Activated CD4-positive, alpha-beta T cell treated with anti-CD3 and anti-CD28 coated beads, Interleukin-2, Interleukin-6, amounts not matched to agents 100 ng/mL and 50 ng/mL, durations not matched to agents 16 hours and 8 hours (primary cell): ENCODE measurements at places on chromosomes 13 and 19.

DNA sequence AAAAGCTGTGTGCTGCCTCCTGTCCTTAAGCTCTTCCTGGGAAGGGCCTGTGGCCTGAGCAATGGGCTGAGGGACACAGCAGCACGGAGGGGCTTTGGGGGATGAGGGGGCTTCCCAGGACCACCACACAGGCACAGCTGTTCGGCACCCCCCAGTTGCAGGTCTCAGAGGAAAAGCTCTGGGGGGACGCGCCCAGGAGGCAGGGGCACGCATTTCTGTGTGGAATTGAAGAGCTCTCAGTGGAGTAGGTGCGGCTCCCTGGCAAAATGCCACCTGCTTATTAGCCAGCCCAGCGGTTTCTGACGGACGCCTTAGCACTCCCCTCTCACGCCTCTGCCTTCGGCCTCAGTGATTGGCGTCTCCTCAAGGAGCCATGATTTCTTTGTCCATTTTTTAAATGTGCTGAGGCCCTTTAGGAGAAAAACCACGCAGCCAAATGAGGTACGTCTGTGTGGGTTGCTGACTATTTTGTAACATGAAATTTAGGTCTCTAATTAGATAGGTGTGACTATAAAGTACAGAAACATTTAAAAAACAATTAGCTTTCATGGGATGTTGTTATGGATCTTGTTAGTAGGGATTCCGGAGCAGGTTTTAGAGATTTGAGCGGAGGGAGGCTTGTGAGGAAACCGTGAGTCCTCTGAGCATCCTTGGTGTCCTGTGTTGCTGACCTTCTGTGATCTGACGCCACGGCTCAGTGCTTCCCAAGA lies 4.0 kb downstream of the MCF2L start:
- DNase-seq: no peak

- DNase-seq: no peak
These were observed 29.2 kb downstream of the TUBA3C start for GRCh38 chr13:19152403-19152802.

- peak; percentile 27 for DNase-seq
These were observed 1.1 kb upstream of the PSMC4 start for GRCh38 chr19:39969681-39970424.

- no peak for DNase-seq
These were observed 36.2 kb downstream of the RFX2 start for GRCh38 chr19:6073858-6074708.

DNA sequence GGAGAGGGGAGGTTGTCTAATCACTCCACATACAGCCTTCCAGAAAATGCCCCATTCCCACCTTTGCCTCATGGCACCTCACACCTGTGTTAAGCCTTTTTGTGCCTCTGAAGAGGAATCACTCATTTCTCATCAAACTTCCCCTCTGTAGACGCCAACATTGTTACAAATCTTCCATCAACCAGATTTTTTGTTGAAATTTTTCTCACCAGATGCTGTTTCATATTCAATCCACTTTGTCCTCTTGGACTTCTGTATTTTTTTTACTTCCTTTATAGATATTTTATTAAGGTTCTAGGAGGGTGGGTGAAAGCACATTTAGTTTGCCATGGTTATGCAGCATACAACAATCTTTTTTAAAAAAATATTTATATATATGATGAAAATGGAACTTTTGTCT lies 74.0 kb downstream of the RUBCNL start:
- DNase-seq: no peak

DNA sequence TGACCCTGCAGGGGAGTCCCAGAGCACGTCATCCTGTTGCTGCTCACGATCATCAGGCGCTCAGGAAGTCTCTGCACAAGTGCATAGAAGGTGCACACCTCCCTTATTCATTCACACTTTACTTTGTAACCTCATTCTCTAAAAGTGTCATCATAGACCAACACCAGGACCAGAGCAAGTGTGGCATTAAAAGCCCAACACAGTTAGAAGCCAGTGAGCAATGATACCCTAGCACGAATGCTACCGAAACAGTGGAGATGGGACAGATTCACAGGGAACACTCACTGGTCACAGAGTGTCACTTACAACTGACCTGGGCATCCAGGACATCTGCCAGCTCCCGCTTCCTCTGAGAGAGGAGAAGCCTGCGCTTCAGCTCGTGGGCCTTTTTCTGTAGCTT lies 17.0 kb downstream of the HAUS8 start:
- no peak for DNase-seq

DNA sequence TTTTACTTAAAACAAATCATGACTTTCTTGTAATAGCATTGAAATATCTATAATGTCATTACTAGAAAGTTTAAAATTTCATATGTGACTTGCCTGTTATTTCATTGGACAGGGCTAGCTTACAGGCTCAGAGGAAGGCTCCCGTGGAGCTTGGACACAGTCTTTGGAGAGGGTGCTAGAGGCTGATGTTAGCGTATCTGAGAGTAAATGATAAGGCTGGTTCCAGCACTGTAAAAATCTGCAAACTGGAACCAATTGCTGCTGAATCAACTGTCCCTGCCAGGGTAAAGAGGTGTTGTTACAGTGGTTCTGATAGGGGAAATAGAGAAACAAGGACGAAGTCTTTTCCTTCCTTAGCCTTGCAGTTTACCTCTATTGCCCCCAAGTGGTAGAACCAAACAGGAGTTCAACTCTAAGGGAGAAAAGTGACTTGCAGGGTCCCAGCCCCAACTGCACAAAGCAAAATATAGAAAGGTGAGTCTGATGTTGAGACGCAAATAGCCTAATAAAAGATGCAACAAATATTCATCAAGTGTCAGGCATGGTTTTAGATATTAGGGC lies 901.7 kb downstream of the DIAPH3 start:
- DNase-seq: no peak

DNA sequence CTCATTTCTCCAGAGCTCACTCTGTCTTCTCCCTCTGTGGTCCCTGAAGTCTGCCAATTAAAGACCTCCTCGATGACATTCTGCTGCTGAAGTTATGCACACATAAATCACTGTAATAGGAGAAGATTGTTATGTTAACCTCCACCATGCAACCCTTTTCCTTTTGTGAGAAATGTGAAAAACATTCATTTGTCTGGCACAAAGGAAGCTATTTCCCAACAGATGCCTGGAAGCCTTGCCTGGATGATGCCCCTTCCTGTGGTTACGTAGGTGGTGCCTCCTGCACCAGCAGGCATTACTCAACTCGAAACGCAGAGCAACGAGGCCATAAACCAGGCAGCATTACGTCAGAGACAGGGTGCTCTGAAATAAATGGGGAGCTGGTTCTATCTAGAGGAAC lies 327.4 kb upstream of the ZNF507 start:
- peak; percentile 15 for DNase-seq

- no peak for DNase-seq
These were observed 1.3 kb downstream of the RAB3D start for GRCh38 chr19:11338121-11338520.

- DNase-seq: peak; percentile 89
These were observed 43.9 kb downstream of the CERS4 start for GRCh38 chr19:8252922-8253589.

DNA sequence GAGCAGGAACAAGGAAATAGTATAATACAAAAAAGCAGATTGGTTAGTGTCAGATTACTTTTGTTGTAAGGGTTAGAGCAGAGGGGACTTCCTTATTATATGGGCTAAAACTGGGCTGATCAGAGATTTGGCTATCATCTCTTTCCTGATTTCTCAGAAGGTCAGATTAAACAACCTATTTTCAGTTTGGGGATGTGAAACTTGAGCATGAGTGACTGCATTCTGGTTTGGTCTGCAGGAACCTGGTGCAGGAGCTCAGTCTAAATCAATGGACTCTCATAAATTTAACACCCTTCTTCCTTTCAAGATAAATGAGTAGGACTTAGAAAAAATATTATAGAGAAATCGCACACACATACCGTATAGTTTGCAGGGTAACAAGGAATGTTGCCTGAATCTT lies 12.9 kb upstream of the RFXAP start:
- no peak for DNase-seq

DNA sequence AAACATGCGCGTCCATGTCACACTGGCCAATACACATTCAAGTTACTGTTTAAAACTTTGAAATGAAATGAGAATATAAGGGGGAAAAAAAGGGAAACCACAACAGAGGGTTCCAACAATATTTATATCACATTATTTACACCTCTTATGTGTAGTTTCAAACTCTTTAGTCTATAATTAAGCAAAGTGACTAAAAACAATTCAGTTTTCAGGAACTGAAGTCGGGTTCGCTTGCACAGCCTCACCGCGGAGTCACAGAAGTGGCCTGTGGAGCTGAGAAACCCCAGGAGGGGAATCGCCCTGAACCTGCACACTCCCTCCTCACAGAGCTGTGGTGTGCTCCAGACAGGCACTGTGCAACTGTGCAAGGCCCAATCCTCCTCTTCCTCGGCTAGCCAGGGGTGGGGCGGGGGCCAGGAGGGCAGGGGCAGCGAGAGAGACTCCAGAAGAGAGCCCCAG lies 75.9 kb downstream of the STK24 start:
- DNase-seq: no peak

DNA sequence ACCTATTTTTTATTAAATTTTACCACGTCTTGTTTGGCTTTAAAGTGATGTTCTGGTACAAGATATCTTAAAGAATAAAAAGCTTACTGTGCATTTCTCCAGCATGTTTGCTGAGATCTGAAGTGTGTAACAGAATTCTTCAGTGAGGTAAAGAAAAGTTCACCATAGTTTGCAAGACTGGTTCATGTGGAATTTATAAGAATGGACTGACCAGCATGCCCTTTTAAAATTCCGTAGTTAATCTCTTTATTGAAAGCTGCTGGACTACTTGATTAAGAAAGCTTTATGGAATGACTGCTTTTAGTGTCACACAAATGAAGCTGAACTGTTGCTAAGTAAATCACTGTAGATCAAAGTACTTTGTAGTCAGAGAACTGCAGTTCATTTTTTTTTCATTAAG lies 119.2 kb downstream of the GPC6 start:
- no peak for DNase-seq

DNA sequence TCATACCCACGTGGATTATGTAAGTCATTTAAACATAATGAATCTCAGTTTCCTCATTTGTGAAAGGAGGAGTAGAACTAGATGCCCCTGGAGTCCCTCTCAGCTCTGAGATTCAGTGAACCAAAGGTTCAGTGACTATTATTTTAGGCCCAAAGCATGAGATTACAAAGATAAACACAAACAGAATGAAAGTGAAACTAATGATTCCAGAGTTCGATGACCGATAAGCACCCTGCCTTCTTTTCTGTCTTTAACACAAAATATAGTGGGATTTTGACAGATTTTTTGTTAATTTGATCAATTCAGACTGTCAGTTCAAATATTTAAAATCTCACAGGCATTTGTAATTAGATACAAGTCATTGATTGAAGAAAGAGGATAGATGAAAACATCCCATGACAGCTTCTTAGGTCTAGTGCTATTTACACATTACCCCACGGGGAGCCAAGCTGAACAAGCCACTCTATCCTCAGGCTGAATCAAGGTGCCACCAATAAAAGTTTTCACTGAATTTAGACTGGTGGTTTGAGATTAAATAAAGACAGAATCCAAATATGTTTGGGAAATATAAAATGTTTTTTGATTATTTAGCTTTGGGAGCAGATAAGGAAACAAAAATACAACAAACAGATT lies 64.6 kb upstream of the RAP2A start:
- peak; percentile 18 for DNase-seq

GRCh38 chr13:20151016-20151415 lies 9.8 kb downstream of the GJA3 start:
- no peak for DNase-seq

GRCh38 chr19:38417544-38418506 lies 8.2 kb downstream of the RASGRP4 start:
- peak; percentile 85 for DNase-seq

GRCh38 chr13:23996456-23996855 lies 99.2 kb upstream of the C1QTNF9B start:
- DNase-seq: no peak

- no peak for DNase-seq
These were observed 286.1 kb downstream of the KCTD12 start for GRCh38 chr13:76600081-76600480.

GRCh38 chr13:29005763-29006120 lies 185.6 kb downstream of the MTUS2 start:
- DNase-seq: no peak

- no peak for DNase-seq
These were observed 84.0 kb upstream of the TDRD3 start for GRCh38 chr13:60312851-60313505.

DNA sequence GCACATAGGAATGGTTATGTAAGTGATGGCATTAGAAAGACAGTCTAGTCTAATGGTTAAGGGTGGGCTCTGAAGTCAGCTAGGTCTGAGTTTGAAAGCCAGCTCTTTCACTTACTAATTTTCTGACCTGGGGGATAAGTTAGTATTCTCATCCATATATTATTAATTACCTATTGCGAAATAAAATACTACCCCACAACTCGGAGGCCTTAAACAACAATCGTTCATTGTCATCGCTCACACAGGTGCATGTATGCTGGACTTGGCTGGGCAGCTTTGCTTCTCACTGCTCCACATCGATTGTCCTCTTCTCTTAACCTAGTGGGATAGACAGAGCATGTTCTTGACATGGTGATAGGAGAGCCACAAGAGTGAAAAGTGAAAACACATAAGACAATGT lies 54.7 kb downstream of the TNFSF11 start:
- DNase-seq: no peak

- no peak for DNase-seq
These were observed 20.0 kb downstream of the GNA11 start for GRCh38 chr19:3114018-3114726.

GRCh38 chr19:31519908-31520307 lies 170.7 kb upstream of the TSHZ3 start:
- DNase-seq: no peak

- DNase-seq: no peak
These were observed 24.0 kb upstream of the ANKRD10 start for GRCh38 chr13:110938662-110939421.

DNA sequence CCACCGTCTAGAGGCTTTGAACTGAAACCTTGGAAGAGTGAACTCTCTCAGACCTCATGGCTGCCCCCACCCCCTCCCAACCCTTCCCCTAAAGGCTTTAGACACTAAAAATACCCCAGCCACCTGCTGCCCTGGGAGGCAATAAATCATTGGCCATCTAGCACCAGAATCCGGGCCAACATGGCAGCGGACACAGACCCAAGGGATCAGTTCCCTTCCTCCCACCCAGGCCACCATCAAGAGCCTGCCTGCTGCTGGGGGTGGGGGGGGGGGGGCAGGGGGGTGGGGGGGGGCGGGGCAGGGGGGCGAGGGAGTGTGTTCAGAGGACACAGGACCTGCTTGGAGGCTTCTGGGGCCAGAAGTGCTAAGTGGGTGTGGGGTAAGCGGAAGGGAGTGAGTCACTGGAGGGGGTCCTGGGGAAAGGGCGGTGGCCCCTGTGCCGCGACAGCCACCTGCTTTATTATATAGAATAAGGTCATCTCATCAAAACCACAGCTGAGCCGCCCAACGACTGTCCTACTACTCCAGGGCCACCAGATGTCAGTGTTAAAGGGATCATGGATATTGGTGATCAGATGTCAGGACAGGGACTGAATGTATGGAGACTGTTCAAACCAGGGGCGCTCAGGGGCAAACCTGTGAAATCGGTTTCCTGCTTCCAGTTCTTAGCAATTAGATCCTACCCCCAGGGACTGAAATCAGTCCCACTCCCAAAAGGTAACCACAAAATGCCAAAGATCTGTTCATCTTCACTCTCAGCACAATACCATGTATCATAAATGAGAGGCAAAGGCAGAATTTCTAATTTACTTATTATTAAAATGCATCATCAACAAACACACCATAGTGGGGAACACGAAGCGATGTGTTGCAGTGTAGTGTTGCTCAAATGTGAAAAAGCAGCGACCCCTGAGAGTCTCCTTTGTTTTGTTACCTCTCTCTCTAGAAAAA lies 24.3 kb downstream of the ARL11 start:
- peak; percentile 39 for DNase-seq

GRCh38 chr13:85640727-85641126 lies 158.5 kb downstream of the SLITRK6 start:
- DNase-seq: no peak

- peak; percentile 31 for DNase-seq
These were observed 61.1 kb downstream of the ZNF431 start for GRCh38 chr19:21202865-21203494.
